Body of pancreas (tissue), 4 donors: ENCODE measurements at places on chromosomes 7 and 10. TPM values are rescaled to one million over a fixed set of nuclear protein-coding genes. Genes with fewer than 3 reads are reported as not detected.

- no peak overlapping the region for H3K4me3 ChIP-seq
- H3K4me1 ChIP-seq: no peaks in the 10 kb centered on the region
- H3K27me3 ChIP-seq: no peaks in the 10 kb centered on the region
- no peak overlapping the region for H3K27ac ChIP-seq
- H3K36me3 ChIP-seq: no peaks in the 10 kb centered on the region
- DNase-seq: no peak
These were observed 2.7 kb upstream of the LIPF start for GRCh38 chr10:88661577-88661976.

- H3K36me3 ChIP-seq: no peaks in the 10 kb centered on the region
- peaks cover 26% of the 10 kb centered on the region for H3K4me1 ChIP-seq
- no peaks in the 10 kb centered on the region for H3K27me3 ChIP-seq
- H3K4me3 ChIP-seq: no peak overlapping the region
These were observed 29.7 kb downstream of the PIP4K2A start for GRCh38 chr10:22684699-22685098.

DNA sequence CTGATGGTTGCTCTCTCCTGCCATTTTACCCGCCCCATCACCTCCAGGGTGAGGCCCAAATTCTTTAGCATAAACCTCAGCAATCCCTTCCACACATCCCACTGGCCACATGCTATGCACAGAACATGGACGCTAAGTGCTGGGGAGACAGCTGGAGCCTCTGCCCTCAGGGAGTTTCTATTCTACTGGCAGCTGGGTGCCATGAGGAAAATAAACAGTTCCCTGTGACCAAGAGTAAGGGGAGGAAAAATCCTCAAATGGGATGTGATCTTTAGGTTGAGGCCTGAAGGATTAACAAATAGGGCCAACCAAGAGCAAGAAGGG is 1.2 kb downstream of the PARP12 start:
- no peaks in the 10 kb centered on the region for H3K27me3 ChIP-seq
- H3K36me3 ChIP-seq: no peaks in the 10 kb centered on the region
- no peak overlapping the region for H3K4me3 ChIP-seq
- no peak for DNase-seq
- peaks cover 41% of the 10 kb centered on the region for H3K4me1 ChIP-seq

DNA sequence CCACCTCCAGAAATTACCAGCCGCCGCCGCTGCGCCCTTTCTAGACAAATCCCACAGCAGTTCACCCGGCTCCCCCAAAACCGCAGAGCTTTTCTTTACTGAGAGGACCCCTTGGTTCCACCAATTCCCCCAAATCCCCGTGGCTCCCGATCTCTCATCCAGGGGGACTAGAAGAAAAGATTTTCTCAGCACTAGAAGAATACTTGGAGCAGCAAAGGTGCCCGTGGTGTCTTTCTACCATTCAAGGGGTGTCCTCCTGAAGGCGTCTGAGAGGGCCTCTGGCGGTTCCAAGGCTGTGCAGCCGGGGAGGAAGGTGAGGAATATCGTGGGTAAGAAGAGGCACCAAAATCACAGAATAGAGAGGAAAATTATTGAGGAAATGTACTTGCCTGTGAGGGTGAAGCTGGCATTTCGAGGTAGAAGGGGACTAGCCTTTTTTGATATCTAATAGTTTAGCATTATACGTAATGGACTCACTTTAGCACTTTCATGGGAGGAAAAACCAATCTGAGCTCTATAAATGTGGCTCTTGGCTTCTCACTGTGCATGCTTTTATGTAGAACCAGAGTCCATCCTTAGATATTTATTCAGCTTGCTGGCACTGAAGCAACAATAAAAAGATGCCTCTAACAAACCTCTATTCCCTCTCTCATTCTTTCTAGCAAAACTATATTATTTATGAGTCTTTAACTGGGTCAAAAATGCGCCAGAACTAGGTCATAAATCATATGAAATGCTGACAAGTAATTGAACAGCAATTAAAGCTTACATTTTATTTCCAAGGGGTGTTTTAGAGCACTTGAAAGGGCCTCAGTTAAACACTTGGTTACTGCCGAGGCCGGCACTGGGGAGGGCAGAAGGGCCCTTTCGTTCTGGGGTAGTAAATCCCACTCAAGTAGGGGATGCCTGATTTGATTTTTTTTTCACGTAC is 13.8 kb upstream of the HOXA2 start:
- peaks cover 5% of the 10 kb centered on the region for H3K27me3 ChIP-seq
- peaks cover 8% of the 10 kb centered on the region for H3K4me1 ChIP-seq
- H3K36me3 ChIP-seq: no peaks in the 10 kb centered on the region
- no peak for DNase-seq
- no peak overlapping the region for H3K4me3 ChIP-seq

DNA sequence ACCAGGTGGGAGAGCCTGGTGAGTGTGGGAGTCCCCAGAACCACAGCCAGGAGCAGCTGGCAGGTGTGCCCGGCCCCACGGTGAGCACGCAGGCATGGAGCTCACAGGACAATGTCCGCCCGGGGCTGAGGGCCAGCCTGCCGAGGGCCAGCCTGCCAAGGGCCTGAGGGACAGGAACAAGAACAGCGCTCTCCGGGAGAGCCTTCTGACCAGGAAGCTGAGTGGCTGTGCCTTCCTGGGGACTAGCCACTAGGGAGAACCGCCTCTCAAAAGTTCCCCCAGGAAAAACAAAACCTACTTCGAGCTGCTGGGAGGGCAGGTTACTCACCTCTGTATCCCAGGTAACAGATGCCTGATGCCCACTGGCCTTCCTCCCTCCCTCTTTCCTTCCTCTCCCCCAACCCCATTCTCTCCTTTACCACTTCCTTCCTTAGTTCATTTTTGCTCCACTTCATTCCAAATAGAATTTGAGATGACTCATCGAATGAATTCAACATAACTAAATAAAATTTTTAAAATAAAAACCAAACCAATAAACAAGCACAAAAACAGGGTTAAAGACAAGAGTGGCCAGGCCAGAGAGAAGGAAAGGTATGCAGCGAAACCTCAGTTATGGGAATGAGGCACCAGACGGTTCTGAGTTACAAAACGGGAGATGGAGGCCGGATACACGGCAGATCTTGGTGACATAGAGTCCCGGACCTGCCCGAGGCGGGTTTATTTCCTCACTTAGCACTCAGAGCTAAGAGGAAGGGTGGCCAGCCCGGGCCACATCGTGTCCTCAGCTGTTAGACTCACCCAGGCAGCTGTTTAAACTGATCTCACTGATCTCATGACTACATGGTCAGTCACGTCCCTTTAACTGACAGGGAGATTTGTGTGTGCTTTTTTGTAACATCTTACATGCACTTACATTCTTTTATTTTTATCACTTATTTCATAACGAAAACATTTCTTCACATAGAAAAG is 128.5 kb downstream of the TNS3 start:
- peaks cover 81% of the 10 kb centered on the region for H3K4me1 ChIP-seq
- H3K27me3 ChIP-seq: no peaks in the 10 kb centered on the region
- peak overlapping the region; percentile 32 for H3K4me3 ChIP-seq
- DNase-seq: peak; percentile 87

- H3K4me3 ChIP-seq: no peak overlapping the region
- no peaks in the 10 kb centered on the region for H3K4me1 ChIP-seq
- H3K27ac ChIP-seq: no peak overlapping the region
- H3K27me3 ChIP-seq: no peaks in the 10 kb centered on the region
These were observed 99.4 kb upstream of the CTTNBP2 start for GRCh38 chr7:117972606-117973005.

DNA sequence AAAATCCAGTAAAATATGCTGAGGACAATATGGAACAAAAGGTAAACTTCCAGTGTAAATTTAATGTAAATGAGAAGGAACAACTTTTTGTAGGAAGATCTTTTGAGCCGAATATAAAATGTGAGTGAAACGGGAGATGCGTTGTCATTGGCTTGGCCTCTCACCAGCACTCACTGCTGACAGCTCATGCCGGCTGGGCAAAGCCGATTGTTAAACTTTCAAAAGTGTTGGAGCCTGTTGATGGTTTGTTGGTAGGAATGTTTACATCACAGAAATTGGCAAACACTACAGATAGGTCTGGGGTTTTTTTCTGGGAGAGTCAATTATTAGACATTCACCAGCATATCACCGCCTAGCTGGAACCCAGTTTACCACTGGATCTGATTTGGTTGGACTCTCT is 6.1 kb downstream of the PSTK start:
- no peak for DNase-seq
- H3K27ac ChIP-seq: no peak overlapping the region
- no peaks in the 10 kb centered on the region for H3K36me3 ChIP-seq
- H3K27me3 ChIP-seq: no peaks in the 10 kb centered on the region
- H3K4me3 ChIP-seq: no peak overlapping the region

DNA sequence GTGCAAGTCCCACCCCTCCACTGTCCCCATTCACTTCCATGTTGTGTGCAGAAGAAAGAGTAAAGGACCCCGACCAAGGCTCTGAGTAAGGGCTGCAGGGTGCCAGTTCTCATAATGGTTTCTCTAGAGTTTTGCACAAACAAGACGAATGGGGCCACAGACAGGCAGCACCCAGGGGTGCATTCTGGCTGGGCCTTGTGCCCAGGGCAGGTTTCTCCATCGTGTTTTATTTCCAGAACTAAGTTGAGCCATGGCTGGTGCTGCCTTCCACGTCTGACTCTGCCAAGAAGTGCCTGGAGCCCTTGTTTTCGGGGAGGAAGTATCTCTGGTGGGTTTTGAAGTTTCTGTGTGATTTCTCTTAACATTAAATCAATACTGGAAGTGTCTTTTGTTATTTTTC is 95.0 kb upstream of the SDK1 start:
- H3K4me1 ChIP-seq: peaks cover 13% of the 10 kb centered on the region
- no peaks in the 10 kb centered on the region for H3K27me3 ChIP-seq
- no peak for DNase-seq

- DNase-seq: no peak
- H3K4me3 ChIP-seq: peak overlapping the region; percentile 99
- peaks cover 25% of the 10 kb centered on the region for H3K4me1 ChIP-seq
- no peaks in the 10 kb centered on the region for H3K36me3 ChIP-seq
- H3K27me3 ChIP-seq: no peaks in the 10 kb centered on the region
- H3K27ac ChIP-seq: peak overlapping the region; percentile 85
These were observed 396 bp downstream of the PSMG3 start for GRCh38 chr7:1569440-1569832.

DNA sequence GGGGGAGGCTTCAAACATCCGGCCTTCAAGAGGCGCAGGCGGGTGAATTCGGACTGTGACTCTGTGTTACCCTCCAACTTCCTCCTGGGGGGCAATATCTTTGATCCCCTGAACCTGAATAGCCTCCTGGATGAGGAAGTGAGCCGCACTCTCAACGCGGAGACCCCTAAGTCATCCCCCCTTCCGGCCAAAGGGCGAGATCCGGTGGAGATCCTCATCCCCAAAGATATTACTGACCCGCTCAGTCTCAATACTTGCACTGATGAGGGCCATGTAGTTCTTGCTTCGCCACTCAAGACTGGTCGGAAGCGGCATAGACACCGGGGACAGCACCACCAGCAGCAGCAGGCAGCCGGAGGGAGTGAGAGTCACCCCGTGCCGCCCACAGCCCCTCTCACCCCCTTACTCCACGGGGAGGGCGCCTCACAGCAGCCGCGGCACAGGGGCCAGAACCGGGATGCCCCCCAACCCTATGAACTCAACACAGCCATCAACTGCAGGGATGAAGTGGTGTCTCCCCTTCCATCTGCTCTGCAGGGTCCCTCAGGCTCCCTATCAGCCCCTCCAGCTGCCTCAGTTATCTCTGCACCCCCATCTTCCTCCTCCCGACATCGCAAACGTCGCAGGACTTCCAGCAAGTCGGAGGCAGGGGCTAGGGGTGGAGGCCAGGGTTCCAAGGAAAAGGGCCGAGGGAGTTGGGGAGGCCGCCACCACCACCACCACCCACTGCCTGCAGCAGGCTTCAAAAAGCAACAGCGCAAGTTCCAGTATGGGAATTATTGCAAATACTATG is 1.1 kb downstream of the MEPCE start:
- H3K27me3 ChIP-seq: no peaks in the 10 kb centered on the region
- H3K36me3 ChIP-seq: peaks cover 8% of the 10 kb centered on the region

DNA sequence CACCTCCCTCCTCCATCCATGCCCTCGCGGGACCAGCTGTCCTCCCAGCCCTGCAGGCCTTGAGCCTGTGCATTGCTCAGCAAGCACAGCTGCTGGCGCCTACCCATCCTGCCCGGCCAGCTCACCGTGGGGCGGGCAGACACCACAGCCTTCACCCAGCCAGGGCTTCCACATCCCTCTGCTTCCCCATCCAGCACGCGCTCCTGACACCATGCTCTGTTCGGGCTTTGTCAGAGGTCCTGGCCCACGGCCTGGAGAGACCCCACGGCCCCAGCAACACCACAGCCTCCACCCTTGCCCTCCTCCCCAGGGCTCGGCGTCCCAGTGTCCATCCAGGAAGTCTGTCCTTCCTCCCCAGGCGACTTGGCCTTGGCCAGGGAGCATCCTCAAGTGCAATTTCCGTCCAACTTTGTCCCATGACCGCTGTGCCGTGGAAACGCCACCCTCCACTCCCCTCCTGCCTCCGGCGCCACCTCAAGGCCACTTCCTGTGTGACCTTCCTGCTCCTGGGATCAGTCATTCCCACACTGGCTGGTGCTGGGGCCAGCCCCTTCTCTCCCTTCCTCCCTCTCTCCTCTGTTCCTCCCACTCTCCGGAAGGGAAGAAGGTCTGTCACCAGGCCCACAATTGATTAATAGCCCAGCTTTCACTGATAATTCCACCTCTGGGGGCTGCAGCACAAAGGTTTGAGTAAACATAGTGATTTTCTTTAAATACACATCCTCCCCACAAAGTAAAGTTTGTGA is 71.5 kb upstream of the SMNDC1 start:
- H3K27me3 ChIP-seq: no peaks in the 10 kb centered on the region
- no peak for DNase-seq
- no peak overlapping the region for H3K4me3 ChIP-seq
- H3K4me1 ChIP-seq: peaks cover 4% of the 10 kb centered on the region
- no peaks in the 10 kb centered on the region for H3K36me3 ChIP-seq

DNA sequence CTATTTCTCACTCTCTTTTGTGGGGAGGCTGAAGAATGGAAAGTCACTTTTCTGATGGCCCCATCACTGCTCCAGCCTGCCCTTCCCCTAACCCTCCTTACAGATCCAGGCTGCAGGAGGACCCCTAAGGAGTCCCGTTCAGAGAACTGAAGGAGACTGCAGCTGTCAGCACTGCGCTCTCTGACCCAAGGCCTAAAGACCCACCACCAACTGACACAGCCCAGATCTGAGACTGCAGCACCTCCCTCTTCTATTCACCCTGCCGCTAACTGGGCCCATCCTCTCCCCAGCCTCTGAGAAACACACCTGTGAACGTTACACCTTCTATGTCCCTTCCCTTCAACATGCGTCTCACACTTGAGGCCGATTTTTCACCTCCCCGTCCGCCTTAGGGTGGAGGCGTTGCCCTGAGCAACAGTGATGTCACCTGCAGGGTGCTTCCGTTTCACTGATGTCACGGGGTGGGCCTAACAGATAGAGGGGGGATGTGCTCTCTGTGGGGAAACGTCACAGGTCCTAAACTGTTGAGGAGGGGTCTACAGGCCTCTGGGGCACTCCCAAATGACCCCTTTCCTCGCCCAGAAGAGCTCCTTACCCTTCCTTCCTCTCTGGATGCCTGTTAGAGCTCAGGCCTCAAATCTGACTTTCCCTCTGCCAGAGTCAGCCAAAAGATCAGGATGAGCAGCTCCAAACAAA is 5.1 kb downstream of the ITPRIP start:
- peaks cover 53% of the 10 kb centered on the region for H3K4me1 ChIP-seq
- no peaks in the 10 kb centered on the region for H3K36me3 ChIP-seq
- no peak overlapping the region for H3K27ac ChIP-seq
- no peak overlapping the region for H3K4me3 ChIP-seq
- H3K27me3 ChIP-seq: no peaks in the 10 kb centered on the region
- peak; percentile 9 for DNase-seq

GRCh38 chr7:88363249-88363648 is 56.6 kb upstream of the STEAP4 start:
- H3K36me3 ChIP-seq: no peaks in the 10 kb centered on the region
- H3K4me1 ChIP-seq: peaks cover 8% of the 10 kb centered on the region
- no peak for DNase-seq

The ZNF212 gene
- total RNA-seq: 6.6 TPM

The ITPRID1 gene
- total RNA-seq: not detected

The NUTM2E gene
- total RNA-seq: 1.6 TPM

The CRPPA gene
- 0.66 TPM for total RNA-seq

The USP6NL gene
- 16.8 TPM for total RNA-seq

The GRM8 gene
- total RNA-seq: not detected

The HIP1 gene
- 8.3 TPM for total RNA-seq

The TMEM213 gene
- total RNA-seq: not detected
